ENCODE measurements at places on chromosomes 2 and 18.

GRCh38 chr2:143936538-143936847, 583.4 kb downstream of the ZEB2 start:
- DNase-seq = no peak

DNA sequence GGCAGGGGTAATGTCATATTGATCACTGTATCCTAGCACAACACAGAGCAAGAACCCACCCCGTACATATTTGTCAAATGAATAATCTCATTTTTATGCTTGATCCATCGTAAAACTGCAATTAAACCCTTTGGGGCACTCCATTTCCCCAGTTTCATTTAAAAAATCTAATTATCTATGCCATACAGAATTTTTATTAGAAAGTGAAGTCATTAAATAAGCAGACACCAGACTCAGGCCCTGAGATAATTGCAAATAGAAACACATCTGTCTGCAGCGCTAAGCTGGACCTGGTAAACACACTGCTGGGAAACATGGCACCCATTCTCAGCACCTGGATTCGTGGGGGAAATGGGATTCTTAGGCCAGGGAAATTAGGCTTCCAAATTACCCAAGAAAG, 5.1 kb downstream of the CYRIA start:
- DNase-seq = no peak

DNA sequence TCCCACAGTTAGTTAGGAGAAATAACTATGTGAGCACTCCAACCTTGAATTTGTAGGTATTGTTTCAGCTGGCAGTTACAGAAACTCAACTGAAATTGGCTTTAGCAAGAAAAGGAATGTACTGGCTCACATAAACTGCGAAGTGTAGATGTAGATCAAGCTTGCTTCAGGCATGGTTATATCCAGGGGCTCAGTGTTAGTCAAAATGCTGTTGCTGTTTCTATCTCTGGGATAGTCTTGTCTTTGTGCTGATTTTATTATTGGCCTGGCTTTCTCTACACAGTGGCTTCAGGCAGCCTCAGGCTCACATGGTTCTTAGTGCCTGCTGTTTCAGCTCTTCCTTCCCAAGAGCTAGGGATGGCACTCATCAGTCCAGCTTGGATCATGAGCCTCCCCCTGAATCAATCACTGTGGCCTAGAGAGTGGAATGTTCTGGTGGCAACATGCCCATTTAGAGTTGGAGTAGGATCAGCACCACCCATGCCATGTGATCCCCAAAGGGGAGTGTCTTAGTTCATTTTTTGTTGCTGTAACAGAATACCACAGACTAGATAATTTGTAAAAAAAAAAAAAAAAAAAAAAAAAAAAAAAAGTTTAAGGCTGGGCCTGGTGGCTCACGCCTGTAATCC, 69.1 kb upstream of the FOXI3 start:
- no peak for DNase-seq

DNA sequence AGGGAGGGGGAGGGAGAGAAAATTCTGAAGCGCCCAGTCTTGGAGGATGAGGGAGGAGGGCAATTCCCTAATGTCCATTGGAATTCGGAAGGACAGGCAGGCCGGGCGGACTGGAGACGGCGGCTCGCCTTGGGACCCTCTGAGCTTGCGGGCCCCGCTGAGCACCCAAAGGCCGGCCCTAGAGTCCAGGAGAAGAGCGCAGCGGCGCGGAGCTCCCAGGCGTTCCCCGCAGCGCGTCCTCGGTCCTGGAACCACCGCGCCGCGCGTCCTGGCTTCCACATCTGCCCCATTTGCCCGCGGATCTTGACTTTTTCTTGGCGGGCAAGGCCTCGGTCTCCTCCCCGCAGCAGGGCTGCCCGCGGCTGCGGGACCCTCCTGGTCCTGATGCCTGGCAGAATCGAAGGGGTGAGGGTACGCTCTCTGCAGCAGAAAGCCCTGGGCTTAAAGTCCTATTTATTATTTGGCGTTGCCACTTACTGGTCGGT, 675 bp upstream of the MLPH start:
- DNase-seq = no peak

- DNase-seq = no peak
Measured at GRCh38 chr2:96106991-96107707, 9.2 kb downstream of the ADRA2B start.

- DNase-seq = no peak
Measured at GRCh38 chr18:50656841-50657470, 97.1 kb downstream of the MAPK4 start.

- no peak for DNase-seq
Measured at GRCh38 chr2:167386694-167387093, 498.4 kb downstream of the XIRP2 start.

DNA sequence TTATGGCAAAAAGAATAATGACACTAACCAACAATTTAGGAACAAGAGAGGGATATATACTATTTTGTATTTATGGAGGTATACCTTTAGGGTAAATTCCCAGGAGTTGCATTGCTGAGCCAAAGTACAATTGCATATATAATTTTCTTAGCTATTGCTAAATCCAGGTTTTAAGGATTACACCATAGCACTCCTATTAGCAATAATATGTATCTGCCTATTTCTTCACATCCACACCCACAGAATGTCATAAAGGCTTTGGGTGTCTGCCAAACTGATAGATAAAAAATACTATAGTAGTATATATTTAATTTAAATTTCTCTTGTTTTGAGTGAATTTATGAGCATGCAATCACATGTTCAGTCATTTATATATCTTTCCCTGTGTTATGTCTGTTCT, 11.5 kb upstream of the SERPINB13 start:
- DNase-seq = no peak

DNA sequence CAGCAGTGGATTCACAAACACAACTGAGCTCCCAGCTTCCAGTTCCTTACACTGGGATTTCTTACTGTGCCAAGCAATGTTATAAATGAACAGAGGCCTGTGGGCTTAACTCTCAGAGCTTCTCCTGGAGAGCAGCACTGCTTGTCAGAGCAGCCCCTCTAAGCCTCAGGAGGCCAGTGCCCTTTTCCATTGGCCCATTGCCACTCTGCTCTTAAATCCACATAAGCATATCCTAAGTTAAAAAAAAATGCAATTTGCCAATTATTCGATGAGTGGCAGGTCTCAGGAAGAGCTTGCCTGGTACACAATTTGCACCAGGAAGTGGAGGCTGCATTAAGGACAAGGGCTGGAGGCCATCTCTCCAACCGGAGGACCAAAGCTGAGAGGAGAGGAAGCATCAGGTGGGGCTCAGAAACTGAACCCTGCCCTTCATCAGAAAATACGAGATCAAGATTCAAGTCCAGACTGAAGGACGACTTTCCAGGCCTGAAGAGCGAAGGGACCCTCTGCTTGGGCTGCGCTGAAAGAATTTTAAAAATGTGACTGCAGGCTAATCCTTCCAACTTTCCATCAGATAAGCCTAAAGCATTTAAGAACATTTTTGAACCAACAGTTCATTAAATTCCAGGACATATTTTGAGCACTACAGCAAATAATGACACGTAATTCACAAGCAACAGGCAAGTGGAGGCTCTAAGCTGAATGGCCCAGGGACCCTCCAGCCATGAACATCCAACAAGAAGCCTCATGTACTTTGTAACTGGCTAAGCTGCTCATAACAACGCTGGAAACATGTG, 28.4 kb upstream of the PXDN start:
- no peak for DNase-seq

Data from memory B cell (primary cell).